ENCODE measurements at places on chromosomes 16 and 17.

- DNase-seq, result no peak
Observed at GRCh38 chr16:89338863-89339262, 121.4 kb downstream of the ZNF778 start.

GRCh38 chr16:84841787-84842300, 22.1 kb downstream of the CRISPLD2 start:
- DNase-seq, result no peak

GRCh38 chr17:16033729-16034349, 34.2 kb downstream of the TTC19 start:
- DNase-seq, result no peak

GRCh38 chr17:43694081-43694870, 32.6 kb upstream of the MEOX1 start:
- DNase-seq, result peak; percentile 79

GRCh38 chr17:44348234-44348987, 3.3 kb downstream of the GRN start:
- no peak for DNase-seq

DNA sequence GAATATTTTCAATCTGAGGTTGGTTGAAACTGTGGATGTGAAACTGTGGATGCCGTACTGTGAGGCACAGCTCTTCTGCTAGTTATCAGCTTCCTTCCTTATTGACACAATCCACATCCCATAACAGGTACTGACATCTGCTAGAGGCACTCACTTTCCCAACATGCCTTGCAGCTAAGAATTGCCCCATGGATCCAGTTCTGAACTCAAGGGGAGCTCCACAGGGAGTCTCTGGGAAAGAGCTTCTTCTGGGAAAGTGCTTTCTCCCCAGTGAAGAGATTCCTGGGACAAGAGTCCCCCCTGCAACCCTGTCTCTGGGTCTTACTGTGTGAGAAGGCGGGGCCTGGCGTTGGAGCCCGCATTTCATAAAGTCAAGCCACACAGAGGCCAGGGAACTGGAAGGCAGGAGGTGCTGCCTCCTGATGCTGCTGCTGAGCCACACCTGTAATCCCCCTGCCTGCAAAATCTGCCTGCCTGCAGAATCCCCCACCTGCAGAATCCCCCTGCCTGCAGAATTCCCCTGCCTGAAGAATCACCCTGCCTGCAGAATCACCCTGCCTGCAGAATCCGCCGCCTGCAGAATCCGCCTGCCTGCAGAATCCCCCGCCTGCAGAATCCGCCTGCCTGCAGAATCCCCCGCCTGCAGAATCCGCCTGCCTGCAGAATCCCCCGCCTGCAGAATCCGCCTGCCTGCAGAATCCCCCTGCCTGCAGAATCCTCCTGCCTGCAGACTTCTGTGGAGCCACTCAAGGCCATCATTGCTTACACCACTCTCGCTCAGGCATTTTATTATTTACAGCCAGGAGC, 305.4 kb downstream of the FOXL1 start:
- DNase-seq, result no peak

GRCh38 chr16:70694868-70695218, 9.0 kb upstream of the MTSS2 start:
- DNase-seq, result no peak

DNA sequence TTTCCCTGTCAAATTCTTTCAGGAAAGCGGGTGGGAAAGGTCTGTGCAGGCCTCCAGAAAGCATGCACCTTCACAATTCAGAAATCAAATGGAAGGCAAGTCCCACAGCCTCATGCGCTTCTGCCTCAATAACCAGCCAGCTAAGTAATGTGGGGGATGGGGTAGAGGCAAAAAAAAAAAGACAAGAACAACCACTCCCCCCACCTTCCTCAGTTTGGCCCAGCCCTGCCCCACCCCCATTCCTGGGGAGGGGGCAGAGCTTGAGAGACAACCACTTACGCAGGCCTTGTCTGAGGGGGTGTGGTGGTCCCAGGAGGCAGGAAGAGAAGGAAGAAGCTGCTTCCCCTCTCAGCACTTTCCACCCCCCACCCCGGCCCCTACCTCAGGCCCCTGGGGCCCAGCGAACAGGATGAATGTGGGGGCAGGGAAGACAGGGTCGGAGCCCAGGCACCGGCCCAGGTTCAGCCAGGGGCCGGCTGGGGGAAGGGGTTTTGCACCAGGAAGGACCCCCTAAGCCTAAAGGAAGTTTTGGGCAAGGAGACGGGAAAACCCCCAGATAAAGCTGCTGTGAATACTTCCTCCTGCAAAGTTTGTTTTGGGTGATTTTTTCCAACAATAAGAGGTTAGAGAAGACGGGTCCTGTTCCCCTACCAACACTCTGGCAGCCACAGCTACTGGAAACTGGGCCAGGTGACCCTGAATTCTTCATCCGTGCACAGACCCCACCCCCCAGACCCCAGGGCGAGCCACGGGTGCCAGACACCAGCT, 1.2 kb downstream of the JUP start:
- no peak for DNase-seq

DNA sequence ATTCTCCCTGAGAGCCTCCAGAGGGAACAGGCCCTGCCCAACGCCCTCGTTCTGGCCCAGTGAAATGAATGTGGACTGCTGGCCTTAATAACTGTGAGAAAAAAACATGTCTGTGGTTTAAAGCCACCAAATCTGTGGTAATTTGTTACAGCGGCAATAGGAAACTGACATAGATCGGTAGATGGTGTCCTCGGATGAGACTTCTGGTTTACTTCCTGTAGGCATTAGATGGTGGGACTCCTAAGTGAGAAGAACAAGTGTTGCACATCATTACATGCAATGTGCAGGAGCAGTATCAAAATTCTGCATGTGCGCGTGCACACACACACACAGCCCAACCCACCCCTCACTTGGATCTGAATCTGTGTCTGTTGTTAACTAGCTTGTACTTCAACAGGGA, 42.0 kb downstream of the CDK5R1 start:
- no peak for DNase-seq

GRCh38 chr16:85134076-85134788, 22.0 kb upstream of the CIBAR2 start:
- DNase-seq, result no peak

DNA sequence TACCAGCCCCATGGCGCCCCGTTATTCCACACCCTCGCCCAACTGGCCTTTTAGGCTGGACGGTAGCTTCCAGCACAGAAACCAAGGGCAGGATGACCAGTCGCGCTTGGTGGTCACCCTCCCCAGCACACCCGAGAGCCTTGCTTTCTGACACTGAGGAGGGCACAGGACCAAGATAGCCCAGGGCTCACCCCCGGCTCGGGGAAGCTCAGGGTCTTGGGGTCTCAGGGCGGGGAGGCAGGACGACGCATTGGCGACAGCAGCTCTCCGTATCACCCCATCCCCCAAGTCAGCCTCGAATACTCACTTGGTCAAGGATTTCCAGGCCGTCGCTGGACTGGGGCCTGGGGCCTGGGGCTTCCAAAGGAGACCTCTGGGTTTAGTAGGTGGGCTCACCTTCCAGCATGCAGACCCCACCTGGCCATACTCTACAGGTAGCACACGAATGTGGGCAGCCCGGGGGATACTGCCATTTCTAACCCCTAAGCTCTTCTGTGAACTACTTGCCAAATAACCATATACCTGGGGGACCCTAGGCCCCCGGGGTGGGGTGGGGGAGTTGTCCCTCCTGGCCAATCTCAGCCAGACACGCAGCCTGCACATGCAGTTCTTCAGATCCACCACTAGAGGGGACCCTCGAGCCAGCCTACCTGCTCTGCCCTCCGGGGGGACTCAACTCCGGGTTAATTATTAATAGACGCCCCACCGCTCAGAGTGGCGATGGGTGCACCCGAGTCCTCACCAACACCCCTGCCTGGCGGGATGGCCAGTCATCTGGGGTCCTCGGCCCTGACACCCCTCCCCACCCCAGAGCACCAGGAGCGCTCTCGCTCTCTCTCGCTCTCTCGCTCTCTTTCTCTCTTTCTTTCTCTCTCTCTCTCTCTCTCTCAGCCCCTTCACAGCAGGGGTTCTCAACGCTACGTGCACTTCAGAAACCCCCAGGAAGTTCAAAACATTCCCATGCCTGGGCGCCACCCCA, 30.0 kb downstream of the TBC1D16 start:
- peak; percentile 65 for DNase-seq

GRCh38 chr17:332023-332422, 20.6 kb downstream of the RPH3AL start:
- DNase-seq, result no peak

GRCh38 chr17:18904482-18904881, 46.6 kb downstream of the PRPSAP2 start:
- no peak for DNase-seq

DNA sequence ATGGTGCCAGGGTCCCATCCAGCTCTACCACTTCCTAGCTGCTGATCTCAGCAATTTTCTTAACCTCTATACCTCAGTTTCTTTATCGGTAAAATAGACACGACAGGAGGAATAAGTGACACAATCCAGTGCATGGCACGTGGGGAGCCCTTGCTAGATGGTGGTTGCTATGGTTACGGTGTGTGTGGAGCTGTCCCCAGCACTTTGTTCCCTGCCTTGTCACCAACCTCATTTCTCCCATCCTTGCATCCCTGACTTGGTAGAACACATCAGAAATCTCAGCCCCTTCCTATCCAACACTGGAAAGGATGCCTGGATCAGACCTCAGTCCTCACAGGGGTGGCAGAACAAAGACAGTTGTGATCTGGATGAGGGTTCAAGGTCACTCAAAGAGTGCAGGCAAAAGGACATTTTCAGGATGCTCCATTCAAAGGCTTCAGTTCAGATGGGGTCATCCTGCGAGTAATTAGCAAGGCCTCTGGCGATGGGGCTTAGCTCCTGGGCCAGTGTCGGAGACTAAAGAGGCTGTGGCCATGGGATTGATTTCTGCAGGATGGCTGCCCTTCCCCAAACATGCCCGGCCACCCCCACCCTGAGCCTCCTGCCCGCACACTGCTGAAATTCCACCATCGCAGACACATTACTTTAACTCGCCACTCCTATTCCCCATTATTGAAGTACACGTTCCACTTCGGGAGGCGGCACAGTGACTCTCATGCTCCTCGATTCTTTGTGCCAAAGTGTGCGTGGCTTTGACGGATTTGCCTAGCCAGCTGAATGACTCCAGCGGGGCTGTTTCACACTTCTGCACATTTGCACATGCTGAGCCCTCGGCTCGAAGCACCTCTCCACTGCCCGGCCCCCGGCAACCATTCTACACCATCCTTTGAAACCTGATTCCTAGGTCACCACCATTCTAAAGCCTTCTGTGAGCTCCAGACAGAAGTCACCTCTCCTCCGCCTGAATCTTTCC, 40.3 kb downstream of the WNT3 start:
- DNase-seq, result no peak
